DMS 273 treated with DMSO at 0.1 percent for 48 hours (cell line): ENCODE measurements at places on chromosomes 16 and 17.

DNA sequence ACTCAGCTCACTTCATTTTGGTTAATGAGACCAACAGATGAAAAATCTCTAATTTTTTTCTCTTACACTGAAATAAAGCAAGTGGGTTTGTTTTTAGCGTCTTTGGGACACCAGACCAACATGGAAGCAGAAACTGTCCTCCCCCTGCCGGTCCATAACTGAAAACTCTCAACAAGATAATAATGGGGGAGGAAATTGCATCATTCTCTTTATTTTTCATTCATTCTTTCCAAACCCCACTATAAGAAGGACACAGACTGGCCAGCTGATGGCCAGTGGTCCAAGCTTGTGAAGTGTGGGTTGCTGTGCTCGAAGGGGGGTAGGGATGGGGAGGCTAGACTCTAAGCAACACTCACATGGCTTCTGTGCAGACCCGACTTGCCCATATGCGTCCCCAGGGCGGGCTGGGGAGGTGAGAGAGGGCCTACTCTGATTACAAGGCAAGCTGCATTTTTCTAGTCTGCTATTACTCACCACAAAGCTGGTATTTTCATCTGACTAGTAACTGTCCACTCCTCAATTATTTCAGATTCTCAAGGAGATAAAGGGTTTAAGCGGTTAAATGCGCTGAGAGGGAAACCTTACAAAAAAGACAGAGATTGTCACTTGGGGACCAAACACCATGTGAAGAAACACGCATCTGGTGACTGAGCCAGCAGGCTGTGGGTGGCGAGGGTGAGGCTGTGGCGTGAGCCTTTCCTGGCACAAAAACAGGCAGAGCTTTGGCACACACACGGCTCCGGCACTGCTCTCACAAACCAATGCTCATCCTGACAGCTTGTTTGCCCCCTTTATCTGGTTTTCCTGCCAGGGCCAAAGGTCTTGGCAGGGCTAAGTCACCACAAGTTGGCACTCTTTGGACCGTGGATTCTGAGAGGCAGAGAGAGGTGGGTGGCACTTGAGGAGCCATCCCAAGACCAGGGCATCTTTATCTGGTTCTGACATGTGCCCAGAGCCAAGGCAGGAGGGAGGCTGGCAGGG, 38.2 kb downstream of the MARF1 start:
- DNase-seq: no peak

DNA sequence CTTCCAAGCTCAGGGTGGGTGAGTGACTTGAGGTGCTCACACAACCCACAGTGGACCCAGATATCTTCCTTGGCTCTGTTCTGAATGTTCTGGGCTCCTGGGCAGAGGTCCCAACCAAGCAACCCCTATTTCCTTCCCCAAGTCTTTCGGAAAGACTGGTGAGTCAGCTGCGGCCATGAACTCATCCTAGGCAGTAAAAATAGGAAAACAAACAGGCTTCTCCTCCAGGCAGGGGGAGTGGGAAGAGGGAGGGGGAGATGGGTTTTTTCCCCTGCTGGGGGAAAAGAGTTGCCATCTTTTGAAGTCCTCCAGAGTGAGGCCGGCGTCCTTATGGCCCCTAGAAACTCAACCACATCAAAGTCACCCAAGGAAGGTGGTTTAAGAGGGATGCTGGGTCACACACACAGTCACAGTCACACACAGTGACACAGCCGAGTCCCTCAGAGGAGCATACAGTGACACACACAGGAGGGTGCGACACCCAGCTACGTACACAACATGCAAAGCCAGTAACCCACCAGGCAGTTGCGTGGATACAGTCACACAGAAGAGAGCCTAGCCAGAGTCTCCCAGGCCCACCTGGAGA, 16.0 kb upstream of the DLX4 start:
- DNase-seq: no peak

DNA sequence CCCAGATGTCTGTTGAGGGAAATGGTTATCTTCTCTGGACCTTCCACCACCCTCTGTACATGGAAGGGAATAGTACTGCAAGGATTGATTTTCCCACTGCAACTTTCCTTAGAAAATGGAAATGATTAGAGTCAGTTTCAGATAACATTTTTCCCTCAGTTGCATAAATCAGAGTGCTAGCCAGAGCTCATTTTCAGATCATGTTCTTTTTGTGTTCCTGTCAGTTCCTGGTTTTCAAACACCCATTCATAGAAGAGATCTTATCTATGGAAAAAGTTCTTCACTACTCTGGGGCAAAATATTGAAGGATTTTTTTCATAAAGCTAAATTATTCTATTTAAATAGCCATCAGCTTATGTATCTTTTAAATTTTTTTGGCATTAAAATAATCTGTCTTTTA, 11.7 kb upstream of the COX10 start:
- no peak for DNase-seq

DNA sequence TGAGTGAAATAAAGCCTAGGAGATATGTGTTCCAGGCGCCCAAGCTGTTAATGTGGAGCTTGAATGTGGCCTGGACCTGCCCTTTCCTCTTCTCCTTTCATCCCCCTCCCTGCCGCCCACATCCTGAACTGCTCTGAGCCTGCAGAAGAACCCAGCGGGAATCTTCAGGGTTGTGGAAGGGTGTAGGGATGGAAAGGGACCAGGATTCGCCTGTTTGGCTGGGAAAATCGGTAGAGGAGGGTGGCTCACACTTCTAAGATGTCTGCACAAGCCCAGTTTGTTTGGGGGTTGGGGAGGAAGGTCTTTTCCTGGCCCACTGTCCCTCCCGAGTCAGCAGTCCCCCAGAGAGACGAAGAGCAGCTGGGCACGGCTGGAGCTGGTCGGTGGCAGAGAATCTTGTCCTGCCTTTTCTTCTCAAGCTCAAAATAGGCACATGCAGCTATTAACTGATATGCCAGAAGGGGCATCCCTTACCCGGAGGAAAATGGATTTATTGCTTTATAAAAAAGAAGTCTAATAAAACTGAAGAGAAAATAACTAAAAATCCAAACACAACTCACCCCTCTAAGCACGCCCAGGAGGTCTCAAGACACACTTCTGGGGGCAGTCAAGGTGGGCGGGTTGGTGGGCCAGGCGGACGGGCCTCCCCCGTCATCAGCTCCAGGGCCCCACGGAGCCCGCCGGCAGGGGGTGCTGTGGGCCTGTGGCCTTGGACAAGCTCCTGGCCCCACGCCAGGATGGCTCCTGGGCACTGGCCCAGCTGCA, 11.5 kb upstream of the PITPNA start:
- no peak for DNase-seq

DNA sequence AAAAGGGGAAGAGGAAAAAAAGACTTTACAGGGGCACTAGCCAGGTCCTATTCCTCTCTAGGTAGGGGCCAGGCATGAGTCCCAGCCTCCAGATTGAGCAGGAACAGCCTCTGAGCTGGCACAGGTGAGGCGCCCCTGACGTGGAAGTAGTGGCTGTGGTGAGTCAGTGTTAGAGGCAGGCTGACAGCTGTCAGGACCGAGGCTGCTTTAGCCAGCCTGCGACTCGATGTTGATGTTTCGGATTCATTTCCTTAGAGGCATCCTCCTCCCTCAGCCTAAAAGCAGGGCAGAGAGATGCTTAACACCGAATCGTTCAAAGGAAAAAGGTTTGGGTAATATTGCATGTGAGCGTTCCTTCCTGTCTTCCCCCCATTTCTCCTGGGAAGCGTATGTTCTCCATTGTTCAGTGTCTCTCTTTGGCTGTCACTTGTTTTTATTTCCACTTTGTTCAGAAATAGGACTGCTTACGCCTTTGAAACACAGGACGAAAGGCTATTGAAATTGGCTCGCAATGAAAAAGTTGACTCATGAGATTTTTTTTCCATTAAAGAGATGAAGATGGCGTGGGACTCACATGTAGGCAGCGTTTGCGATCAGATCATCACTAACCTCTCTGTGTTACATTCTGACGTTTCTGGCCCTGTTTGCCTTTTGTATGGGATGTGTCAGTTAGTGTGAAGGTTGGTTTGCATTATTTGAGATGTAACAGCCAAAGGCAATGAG, 1.3 kb downstream of the KIAA0513 start:
- DNase-seq: no peak

DNA sequence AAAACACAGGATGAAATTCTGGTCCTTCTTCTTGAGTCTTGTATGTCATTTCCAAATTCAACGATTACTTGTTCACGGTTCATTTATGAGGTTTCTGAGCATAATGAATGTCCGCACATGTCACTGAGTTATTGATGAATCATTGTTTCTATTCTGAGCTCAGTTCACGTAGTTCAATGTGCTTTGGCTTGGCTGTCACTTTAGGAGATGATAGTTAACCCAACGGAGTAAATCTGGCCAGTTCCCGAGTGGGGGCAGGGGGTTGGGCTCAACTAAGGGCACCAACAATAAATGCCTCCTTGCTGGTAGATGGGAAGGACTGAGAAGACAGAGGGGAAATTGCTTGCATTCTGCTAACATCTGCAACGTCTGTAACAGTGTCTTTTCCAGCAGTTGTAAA, 239.4 kb upstream of the HSBP1 start:
- DNase-seq: no peak

- DNase-seq: no peak
Observed at GRCh38 chr17:53227111-53227510, 595.6 kb upstream of the KIF2B start.

DNA sequence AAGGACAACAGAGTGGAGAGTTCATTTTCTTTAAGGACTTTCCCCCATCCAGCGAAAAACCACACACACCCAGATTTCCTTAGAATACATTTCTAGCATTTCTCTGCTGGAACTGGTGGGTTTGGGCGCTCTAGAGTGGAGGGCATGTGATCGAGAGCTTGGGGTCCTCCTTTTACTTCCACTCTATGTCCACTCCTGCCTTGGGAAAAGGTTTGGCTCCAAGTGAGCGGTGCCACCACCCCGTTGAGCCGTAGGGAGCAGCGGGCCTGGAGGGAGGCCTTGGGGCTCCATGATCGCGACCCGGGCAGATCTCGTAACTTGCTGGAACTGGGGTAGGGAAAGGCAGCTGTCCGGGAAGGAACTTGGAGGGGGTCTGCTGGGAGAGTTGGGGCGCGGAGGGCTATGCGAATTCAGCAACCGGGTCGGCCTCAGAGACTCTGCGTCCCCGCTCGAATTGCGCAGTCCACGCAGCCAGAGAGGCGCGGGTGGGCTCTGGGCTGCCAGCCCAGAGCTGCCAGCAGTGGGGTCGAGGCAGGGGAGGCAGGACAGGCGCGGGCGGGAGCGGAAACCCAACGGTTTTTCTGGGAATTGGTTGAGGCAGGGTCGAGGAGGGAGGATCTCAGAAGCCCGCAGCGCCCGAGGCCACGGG, 2.3 kb downstream of the DLX4 start:
- no peak for DNase-seq

- no peak for DNase-seq
Observed at GRCh38 chr16:57314161-57314785, 29.8 kb upstream of the PLLP start.

DNA sequence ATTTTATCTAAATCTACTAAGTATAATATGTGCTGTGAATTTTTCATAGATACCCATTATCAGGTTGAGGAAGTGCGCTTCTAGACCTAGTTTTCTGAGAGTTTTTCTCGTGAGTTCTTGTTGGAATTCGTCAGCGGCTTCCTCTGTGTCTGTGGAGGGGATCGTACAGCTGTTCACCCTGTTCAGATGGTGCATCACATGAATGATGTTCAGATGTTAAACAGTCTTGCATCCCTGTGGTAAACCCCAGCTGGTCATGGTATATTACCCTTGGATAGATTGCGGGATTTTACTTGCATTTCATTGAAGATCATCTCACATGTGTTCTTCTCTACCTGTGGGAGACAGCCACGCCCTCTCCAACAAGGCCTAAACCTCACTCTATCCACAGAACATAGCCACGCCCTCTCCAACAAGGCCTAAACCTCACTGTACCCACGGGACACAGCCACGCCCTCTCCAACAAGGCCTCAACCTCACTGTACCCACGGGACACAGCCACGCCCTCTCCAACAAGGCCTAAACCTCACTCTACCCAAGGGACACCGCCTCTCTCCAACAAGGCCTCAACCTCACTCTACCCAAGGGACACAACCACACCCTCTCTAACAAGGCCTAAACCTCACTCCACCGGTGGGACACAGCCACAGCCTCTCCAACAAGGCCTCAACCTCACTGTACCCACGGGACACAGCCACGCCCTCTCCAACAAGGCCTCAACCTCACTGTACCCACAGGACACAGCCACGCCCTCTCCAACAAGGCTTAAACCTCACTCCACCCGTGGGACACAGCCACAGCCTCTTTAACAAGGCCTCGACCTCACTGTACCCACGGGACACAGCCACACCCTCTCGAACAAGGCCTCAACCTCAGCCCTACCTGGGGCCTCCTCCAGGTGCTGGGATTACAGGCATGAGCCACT, 180.2 kb upstream of the CHMP6 start:
- DNase-seq: no peak

GRCh38 chr16:228151-228851, 948 bp downstream of the LUC7L start:
- DNase-seq: no peak

GRCh38 chr16:89600956-89601355, 12.5 kb upstream of the DPEP1 start:
- no peak for DNase-seq

GRCh38 chr16:75764154-75764768, 38.0 kb upstream of the CPHXL start:
- peak; percentile 41 for DNase-seq

DNA sequence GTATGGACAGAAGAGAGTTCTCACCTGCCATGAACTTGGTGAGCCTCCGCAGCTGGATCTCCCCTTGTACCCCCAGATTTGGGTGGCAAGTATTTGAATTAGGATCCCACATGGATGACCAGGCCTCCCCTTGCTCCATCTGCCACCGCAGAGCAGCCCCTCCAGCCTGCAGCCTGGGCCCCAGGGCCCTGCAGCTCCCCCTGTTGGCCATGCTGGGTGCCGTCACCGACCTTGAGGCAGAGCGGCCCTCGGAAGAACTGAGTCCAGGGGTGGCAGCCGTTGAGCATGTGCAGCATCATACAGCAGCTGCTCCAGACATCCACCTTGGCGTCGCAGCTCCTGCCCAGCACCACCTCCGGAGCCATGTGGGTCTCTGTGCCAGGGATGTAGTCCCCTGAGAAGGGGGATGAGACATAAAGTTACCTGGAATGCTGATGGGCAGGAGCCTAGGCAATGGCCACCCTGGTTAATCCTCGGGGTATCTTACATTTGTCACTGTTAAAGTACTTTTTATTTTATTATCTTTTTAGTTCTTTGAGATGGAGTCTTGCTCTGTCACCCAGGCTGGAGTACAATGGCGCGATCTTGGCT, 9.0 kb upstream of the SPATA32 start:
- DNase-seq: no peak

DNA sequence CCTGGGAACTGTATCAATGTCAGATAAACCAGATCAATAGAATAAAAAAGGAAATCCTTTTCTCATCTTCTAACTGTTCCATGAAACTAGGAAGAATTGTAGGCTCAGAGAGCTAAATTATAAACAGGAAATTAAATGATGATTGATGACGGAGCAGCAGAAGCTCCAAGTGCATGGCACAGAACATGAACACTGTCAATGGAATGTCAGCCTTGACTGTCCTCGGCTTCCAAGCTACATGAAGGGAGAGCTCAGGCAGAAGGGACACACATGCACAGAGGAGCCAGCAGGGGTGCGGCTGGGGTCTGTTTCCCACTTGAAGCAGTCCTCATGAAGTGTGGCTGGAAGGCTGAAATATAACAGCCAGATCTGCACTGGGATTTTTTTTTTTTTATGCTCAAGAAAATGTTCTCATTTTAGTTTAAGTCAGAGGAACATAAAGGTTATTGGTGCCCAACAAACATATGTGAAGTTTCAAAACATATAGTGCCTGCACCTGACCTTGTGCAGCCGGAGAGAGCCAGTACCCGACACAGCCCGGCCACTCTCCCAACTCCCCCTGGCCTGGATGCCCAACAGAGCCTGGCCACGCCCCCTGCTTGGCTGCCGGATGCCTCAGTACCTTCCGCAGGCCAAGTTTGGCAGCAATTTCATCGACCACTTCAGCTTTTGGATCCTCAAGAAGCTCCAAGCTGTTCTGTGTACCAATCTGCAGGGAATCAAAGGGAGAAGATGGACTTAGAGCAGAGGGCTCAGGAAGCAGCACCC, 37.0 kb downstream of the NPLOC4 start:
- no peak for DNase-seq
